ENCODE measurements at places on chromosomes 16 and 17.

DNA sequence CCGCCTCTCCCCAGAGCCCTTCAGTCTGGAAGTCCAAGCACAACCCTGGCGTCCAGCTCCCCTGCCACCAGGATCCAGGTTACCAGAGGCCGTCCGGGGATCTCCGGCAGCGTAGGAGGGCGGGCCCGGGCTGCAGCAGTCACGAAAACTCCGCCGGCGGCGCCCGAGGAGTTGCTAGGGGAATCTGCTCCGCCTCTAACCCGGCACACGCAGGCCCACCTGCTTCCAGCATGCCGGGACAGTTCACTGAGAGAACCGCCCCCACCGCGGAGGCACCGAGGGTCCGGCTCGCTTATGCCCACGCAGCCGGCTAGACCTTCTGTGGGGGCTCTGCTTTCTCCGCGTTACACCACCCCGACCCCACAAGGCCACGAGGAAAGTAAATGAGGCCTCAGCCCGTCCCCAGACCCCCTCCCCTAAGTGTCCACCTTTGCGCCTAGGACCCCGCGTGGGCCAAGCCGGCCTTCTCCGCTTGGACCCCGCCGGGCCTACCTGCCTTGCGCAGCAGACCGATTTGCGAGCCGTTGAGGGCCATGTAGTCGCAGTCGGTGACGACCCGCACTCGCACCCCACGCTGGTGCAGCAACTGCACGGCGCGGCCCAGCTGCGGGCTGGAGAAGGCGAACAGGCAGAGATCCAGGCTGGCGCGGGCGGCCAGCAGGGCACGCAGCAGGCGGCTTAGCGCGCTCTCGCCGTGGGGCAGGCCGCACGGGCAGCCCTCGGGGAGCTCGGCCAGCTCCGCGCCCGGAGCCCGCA is 587 bp downstream of the PLD6 start:
- no peak for DNase-seq

GRCh38 chr16:53545433-53545832 is 42.4 kb upstream of the AKTIP start:
- DNase-seq, result no peak

GRCh38 chr17:46154151-46154816 is 38.9 kb downstream of the KANSL1 start:
- no peak for DNase-seq

DNA sequence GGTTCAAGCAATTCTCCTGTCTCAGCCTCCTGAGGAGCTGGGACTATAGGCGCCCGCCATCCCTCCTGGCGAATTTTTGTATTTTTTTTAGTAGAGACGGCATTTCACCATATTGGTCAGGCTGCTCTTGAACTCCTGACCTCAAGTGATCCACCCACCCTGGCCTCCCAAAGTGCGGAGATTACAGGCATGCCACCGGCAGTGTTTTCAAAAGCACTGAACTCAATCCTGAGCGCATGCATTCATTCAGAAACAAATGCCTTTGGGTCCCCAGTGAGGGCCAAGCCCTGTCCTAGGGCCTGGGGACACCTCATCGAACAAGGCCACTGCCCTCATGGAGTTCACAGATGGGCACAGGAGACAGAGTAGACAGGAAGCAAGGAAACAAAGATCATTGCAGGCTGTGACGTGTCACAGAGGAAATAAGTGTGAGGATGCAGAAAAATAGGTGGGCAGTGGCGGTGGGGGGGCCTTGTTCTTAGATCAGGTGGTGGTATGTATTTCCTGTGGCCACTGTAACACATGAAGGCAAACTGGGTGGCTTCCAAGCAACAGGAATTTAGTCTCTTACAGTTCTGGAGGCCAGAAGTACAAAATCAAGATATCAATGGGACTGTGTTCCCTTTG is 12.5 kb downstream of the TMEM114 start:
- DNase-seq, result no peak

DNA sequence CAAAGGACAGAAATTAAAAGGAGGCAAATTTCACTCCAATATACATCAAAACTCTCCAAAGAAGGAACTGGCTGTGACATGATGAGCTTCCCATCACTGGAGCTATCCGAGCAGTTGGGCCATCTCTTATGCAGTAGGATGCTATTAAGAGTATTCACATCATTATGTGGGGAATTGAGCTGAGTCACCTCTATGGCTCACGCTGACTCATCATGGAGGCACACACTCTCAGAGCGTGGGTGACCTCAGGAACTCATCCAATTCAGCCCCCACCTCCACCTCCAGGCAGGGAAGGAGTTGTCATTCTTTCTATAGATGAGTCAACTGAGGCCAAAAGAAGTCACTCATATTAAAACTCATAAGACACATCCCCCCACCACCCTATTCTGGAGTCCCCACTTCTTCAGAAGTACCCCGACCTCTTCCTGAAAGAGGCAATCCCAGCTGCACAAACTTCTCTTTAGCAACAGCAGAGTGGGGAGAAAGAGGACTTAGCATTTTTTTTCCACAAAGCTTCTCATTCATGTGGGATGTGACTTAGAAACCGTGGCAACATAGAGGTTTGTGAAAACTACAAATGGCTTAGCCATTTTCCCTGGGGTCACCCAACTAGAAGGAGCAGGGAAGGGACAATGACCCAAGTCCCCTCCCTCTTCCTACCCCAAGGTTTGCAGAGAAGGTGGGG is 32.5 kb downstream of the ABCC12 start:
- DNase-seq, result no peak

DNA sequence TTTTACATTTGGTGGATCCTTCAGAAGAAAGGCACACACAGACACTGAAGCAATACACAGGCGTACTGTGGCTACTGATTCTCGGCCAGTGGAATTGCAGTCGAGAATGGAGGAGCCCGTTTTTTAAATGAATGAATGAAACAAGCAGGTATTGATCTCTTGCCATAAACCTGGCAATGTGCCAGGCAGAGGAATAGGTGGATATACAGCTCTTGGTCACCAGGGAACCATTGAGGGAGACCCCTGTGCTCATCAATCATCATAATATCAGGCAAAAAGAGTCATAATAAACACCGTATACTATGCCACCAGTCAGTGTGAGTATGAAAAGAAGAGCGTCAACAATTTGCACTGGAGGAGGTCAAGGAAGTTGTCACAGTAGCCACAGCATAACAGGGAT is 140.3 kb upstream of the FOXF1 start:
- DNase-seq, result no peak

- no peak for DNase-seq
Measured at GRCh38 chr16:16095646-16096045, 127.6 kb downstream of the ABCC6 start.

All from D721Med (cell line).